Stimulated activated CD4-positive, alpha-beta T cell treated with anti-CD3 and anti-CD28 coated beads, Interleukin-4, amount 100 ng/mL, for 1 hour (primary cell): ENCODE measurements at places on chromosomes 3 and 15.

- no peak for DNase-seq
Observed at GRCh38 chr3:195187609-195188425, 83.1 kb downstream of the XXYLT1 start.

- DNase-seq = no peak
Observed at GRCh38 chr15:92672102-92672501, 16.5 kb upstream of the FAM174B start.

DNA sequence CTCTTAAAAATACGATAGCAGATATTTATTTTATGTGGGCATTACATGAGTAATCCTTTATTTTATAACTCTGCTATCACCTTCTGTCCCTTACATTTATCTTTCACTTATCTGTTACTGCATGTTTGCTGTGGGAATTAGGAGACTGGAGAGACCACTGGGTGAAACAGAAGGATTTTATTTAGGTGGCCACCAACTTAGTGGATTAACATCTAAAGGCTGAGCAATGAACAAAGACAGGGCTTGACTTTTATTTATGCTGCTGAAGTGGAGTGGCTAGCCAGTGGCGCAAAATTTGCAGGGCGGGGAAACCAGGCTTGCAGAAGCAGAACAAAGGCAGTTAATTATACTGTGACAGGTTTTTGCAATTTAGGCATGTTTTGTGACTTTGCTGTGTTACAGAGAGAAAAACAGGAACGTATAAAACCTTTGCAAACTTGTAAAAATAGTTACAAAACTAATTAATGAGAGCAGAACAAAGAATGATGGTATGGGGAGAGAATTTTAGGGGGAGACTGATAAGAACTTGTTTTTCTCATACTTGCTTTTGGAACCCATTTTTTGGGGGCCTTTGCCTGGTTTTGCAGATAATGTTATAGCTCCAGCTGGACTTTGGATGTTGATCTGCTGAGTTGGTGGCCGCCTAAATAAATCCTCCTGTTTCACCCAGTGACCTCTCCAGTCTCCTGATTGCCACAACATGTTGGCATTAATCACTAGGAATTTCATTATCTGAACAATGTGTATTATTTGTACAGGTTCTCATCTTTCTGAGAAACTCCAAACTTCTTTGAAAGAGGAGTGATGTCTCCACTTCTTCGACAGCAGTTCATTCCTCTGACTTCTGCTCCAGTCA lies 18.0 kb downstream of the KLHL24 start:
- no peak for DNase-seq

- no peak for DNase-seq
Observed at GRCh38 chr3:143092191-143092590, 27.4 kb upstream of the CHST2 start.

GRCh38 chr3:128372281-128372680 lies 94.4 kb downstream of the DNAJB8 start:
- no peak for DNase-seq

GRCh38 chr3:163521261-163521660 lies 1557.0 kb downstream of the SI start:
- DNase-seq = no peak

- DNase-seq = no peak
Observed at GRCh38 chr3:177150970-177151627, 46.2 kb downstream of the TBL1XR1 start.

GRCh38 chr3:41321642-41321980 lies 122.3 kb downstream of the CTNNB1 start:
- no peak for DNase-seq

GRCh38 chr3:10599017-10599416 lies 93.6 kb upstream of the ATP2B2 start:
- DNase-seq = no peak

- no peak for DNase-seq
Observed at GRCh38 chr15:86312486-86312885, 232.8 kb downstream of the AGBL1 start.

GRCh38 chr3:13579063-13579462 lies 30.1 kb downstream of the FBLN2 start:
- no peak for DNase-seq

DNA sequence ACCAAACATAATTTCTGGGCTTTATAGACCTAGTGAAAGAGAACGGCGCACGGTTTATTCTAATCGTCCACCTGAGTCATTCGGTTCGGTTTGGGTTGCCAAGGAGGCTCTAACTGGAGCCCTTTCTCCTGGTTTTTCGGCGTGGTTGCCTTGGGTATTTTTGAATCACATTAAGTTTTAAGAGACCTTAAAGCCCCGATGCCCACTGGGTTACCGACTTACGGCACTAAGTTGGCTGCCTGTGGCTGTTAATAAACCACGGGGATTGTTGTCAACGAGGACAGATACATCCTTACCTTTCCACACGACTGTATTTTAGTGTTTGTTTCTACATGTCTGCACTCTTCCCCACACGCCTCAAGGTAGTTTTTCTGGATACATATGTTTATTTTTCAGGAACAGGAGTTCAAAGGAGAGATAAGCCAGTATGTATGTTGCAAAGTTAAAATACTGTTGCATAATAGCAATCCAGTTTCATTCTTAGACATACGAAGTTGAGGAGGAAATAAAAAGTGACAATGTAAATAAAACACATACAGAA lies 1.2 kb upstream of the ANP32A start:
- no peak for DNase-seq

DNA sequence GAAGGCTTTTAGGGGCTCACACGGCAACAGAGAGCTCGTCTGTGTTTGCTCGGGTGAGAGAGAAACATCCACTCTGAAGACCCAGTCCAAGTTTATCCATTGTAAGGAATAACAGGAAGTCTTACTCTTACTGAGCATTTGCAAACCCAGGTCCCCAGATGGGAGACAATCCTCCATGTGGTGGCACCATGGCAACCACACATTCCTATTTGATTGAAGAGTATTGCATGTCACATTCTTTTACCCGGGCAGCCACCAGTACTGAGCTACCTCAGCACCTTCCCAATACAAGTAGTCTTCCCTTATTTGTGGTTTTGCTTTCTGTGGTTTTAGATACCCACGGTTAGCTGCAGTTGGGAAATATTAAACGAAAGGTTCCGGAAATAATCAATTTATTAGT lies 302.9 kb upstream of the RASGRP1 start:
- DNase-seq = no peak
